Kidney glomerular epithelial cell (primary cell): ENCODE measurements at places on chromosomes 2 and 18.

DNA sequence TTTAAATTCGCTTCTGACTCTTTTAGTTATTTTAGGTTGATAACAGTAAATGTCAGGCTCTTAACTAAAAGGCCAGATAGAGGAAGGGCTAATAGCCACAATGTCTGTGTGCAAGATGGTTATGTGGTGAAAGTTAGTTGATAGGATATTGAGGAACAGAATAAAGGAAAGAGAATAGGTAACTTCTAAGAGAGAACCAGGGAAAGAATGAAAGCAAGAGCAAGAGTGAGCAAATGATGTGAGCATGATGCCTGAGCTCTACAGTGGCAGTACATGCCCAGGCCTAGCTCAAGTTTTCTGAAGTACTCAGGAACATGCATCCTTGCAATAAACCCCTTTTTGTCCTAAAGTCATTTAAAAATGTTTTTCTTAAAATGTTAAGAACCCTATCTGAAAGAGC, 12.5 kb upstream of the TFPI start:
- DNase-seq, result no peak

DNA sequence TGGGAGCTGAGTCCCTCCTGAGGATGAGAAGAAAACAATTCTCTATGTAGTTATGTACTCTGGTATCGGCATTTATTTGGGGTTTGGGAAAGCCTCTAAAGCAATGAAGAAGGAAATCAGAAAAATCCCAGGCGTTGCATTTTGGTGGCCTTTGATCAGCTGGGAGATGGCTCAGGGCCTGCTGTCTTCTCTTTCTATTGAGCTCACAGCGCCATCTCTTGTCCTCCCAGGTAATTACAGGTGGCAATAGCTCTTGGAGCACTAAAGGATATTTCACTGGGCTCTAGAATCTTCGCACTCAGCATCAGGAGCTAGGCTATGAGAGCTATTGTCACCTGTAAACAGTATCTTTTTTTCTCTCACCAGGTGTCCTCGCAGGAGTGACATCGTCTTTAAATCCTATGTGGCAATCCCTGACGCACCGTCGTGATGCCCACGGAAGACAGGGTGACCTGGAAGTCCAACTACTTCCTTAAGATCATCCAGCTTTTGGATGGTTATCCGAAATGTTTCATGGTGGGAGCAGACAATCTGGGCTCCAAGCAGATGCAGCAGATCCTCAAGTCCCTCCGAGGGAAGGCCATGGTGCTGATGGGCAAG, 76.1 kb upstream of the PMAIP1 start:
- DNase-seq, result peak; percentile 71

- peak; percentile 50 for DNase-seq
These were observed 1465.5 kb downstream of the SUCLG1 start for GRCh38 chr2:82993609-82994008.

DNA sequence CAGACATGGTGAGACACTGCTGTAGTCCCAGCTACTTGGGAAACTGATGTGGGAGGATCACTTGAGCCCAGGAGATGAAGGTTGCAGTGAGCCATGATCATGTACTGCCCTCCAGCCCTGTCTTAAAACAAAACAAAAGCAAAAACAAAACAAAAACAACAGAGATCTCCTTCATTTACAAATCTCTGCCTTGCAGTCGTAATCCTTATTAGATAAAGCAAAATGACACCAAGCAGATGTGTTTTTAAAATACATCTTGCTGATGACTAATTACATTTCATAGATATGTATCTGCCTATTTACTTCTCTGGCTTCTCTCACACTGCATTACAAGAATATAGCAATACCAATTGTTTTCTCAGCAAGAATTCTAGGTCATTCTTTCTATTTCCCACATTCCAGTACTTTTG, 22.8 kb downstream of the NFE2L2 start:
- no peak for DNase-seq

DNA sequence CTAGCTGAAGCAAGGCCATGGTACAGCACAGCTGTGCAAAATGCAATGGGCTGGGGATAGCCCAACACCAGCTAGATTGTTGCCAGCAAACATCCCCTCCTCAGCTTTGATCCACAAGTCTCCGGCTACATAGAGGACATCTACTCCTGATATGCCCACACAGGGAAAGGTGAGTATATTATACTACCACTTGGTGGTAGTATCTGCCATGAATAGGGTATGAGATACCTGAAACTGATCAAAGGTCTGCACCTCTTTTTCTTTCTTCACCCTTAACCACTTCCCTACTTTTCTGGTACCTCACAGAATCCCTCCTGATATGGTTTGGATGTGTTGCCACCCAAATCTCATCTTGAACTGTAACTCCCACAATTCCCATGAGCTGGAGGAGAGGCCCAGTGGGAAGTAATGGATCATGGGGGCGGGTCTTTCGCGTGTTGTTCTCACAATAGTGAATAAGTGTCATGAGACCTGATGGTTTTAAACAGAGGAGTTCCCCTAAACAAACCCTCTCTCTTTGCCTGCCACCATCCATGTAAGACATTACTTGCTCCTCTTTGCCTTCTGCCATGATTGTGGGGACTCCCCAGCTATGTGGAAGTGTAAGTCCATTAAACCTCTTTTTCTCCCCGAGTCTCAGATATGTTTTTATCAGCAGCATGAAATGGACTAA, 279.6 kb downstream of the TXNL1 start:
- no peak for DNase-seq

GRCh38 chr2:169082995-169083394, 13.6 kb downstream of the DHRS9 start:
- no peak for DNase-seq

GRCh38 chr2:28465148-28465885, 30.5 kb upstream of the PLB1 start:
- DNase-seq, result peak; percentile 31

GRCh38 chr18:11366410-11366809, 217.0 kb upstream of the PIEZO2 start:
- no peak for DNase-seq

DNA sequence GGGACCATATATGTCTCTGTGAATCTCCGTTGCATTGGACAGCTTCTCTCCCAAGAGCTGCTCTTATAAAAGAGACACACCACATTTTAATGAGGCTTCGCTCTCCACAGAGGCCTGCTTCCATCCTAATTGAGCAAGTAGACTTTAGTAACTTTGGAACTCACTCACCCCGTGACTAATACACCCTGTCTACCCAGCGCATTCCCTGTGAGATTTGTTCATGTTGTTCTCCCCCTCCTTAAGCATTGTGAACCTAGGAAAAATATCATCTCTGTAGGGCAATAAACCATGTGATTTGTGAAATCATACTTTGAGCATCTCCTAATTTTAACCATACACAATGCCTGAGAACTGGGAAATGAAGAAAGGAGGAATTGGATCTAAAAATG, 56.9 kb downstream of the MCFD2 start:
- DNase-seq, result no peak

DNA sequence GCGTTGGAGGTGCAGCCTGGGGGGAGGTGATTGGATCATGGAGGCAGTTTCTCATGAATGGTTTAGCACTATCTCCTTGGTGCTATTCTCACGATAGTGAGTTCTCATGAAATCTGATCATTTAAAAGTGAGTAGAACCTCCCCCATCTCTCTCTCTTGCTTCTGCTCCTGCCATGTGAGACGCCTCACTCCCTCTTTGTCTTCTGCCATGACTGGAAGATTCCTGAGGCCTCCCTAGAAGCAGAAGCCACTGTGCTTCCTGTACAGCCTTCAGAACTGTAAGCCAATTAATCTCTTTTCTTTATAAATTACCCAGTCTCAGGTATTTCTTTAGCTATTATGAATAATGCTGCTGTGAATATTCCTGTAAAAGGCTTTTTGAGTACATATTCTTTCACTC, 52.9 kb downstream of the SERPINB7 start:
- DNase-seq, result no peak

DNA sequence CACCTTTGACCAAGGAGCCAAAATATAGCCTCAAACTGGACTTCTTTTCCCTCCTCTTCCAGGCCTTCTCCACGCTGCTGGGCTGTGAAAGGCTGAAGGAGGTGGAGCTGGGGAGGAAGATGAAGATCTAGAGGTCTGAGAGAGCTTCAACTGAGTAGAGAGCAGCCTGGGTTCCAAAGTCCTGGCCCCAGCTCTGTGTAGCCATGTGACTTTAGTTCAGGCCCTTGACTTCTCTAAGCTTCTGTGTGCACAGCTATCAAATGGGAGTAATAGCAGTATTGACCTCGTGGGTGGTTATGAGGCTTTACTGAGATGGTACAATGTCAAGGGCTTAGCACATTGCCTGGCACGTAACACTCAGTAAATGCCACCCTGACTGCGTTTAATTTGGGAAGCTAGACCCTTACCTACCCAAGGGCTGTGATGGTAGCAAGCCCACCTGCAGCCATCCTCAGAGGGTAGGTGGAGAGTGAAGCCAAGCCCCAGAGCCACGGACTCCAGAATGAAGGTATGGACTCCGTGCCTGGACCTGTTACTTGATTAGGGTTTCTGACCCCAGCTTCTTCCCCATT, 38.4 kb downstream of the SERTAD2 start:
- DNase-seq, result no peak

DNA sequence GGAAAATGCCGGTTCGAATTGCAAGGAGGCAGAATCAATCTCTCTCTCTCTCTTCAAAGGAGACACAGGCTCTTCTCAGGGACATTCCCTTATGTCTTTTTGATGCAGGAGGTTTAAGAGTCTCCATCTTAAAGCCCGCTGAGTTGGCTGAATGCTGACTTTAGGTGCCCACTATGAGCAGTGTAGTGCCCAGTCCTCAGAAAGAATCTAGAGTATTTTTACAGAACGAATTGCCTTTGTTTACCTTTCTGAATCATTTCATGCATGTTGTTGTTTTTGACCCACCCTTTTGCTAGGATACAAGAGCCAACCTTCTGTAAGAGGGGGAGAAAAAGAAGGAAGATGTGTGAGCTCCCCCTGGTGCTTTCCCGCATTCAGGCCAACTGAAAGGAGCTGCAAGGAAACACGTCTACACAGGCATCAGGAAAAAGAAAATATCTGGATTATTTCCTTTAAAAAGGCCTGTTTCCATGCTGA, 193.5 kb upstream of the TCF4 start:
- peak; percentile 66 for DNase-seq

GRCh38 chr2:188364033-188364630, 72.5 kb downstream of the GULP1 start:
- DNase-seq, result no peak

GRCh38 chr18:75970212-75970611, 524.8 kb downstream of the ZNF516 start:
- DNase-seq, result no peak

DNA sequence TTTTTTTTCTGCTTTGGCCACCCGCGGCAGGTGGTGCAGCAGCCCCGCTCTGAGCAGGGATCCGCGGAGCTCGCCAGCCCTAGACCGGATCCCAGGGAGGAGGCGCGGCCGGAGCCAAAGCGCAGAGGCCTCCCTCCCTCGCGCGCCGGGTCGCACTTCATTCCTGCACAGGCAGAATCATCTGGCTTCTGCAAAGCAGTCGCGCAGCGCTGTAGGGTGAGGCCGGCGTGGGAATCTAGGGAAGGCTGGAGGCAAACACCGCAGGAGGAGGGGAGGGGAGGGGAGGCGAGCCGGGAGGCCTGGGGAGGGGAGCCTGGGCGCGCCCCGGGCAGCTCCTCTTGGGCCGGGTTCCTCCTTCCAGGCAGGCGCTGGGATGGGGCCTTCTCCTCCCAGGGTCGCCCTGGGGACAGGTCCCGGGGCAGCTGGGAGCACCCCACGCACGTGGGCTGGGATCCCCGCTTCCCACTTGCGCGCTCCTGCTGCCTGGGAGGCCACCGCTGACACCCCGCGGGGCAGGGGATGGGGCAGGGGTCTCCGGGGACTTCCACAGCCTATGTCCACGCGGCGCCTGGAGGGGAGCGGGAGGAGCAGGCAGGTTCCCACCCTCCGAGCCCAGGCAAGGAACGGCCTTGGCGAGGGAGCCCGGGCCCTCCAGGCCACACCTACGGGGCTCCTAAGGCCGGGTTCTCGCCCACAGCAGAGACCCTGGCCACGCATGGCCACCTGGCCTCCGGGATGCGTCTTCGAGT, 45.0 kb downstream of the MBP start:
- no peak for DNase-seq

DNA sequence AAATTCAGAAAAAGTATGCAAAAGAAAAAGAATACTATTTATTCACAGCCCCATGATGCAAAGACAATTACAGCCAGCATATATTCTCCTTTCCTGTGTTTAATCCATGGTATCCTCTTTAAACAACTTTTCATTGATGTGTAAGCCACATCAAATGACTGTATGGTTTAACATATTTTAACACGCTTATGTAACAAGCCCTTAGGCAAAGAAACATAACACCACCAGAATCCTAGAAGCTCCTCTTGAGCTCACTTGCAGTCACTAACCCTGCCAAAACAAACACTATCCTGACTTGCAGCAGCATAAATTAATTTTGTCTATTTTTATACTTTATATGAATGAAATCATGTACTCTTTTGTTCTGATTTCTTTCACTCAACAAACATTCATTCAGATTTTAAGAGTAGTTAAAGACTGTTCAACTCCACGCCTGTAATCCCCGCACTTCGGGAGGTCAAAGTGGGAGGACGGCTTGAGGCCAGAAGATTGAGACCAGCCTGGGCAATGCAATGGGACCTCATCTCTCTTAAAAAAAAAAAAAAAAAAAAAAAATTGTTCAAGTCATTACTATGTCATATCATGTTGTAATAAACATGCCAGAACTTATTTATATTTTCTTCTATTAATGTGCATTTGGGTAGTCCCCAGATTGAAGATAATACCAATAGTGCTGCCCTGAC, 226.3 kb downstream of the NBAS start:
- no peak for DNase-seq

GRCh38 chr2:173898996-173899395, 66.2 kb downstream of the SP3 start:
- DNase-seq, result no peak
